ENCODE measurements at places on chromosomes 2 and 18. TPM values are rescaled to one million over a fixed set of nuclear protein-coding genes. Genes with fewer than 3 reads are reported as not detected.
A peak's percentile ranks its signal among the peaks of the same experiment; 100 is the strongest.

SERPINB10 gene
- not detected for total RNA-seq

GRCh38 chr2:96356889-96357288 lies 21.3 kb downstream of the NCAPH start:
- no peak for DNase-seq

DNA sequence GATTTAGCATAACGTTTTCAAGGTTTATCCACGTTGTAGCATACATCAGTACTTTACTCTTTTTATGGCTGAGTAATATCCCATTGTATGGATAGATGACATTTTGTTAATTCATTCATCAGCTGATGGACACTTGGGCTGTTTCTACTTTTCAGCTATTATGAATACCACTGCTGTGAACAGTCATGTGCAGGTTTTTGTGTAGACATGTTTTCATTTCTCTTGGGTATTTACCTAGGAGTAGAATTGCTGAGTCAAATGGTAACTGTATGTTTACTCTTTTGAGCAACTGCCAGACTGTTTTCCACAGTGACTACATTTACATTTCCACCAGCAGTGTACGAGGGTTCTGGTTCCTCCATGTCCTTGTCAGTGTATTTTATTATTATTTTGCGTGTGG lies 33.9 kb downstream of the COX7A2L start:
- DNase-seq: no peak

GRCh38 chr2:152433289-152433688 lies 98.3 kb downstream of the FMNL2 start:
- no peak for DNase-seq

MAP3K19 gene
- total RNA-seq: not detected

GRCh38 chr18:44579028-44579702 lies 101.5 kb upstream of the SETBP1 start:
- DNase-seq: no peak

GRCh38 chr18:50057009-50057408 lies 137.9 kb downstream of the MYO5B start:
- no peak for DNase-seq

DNA sequence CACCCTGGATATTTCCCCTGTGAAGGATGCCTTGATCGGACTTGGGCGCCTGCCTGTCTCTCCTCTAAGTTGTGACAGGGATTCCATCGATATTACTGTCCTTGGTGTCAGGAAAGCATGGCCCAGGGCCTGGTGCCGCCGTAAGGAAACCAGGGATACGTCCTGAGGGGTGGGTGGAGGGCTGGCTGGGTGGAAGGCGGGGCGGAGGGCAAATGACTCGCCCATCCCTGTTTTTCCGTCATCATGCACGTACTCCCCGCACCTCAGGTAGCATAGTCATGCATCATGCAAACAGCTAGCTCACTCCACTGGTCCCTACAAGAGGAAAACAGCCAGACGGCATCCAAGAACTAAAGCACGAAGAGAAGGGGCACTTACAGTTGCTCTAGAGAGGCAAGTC lies 57.1 kb downstream of the PXDN start:
- DNase-seq: no peak

DNA sequence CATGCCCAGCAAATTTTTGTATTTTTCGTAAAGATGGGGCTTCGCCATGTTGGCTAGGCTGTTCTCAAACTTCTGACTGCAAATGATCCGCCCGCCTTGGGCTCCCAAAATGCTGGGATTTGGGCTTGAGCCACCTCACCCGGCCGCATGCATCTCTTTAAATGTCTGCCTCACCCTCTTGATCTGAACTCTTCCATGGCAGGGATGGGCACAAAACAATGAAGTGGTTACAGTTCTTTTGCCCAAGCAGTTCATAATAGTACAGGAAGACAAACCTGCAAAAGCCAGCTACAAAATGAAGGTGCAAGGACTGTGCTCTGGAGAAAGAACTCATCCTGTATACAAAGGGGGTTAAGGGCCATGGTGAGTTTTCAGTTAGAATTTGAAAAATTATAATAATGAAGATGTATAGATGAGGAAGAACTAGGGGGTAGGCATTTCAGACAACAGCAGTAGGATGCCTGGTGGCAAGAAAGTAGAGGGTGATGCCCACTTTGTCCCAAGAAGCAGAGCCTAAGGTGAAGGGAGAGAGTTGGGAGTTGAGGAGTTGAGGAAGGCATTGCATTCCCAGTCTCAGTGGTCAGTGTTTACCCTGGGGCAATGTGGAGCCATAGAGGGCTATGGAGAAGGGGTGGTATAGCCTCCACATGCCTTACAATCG lies 160.8 kb upstream of the MYCN start:
- no peak for DNase-seq

UPP2 gene
- total RNA-seq: not detected

- no peak for DNase-seq
Measured at GRCh38 chr2:235643680-235644511, 150.1 kb downstream of the AGAP1 start.

DNA sequence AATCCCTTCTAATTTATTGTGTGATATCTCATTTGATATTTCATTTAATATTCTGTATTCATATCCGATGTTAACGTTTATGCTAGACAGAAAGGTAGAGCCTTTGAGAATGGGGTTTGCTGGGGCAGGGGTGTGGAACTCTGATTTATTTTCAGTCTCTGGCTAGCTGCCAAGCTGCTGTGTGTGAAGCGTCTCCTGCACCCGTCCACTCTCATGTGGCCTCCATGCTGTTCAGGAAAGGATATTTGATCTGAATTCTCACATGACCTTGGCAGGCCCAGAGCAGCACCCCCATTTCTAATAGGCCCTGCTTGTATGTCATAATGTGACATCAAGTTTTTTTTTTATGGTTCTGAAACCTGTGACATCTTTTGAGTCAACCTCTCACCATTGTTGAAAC lies 1.6 kb downstream of the IL1R1 start:
- no peak for DNase-seq

- DNase-seq: no peak
Measured at GRCh38 chr18:55300421-55300935, 287.5 kb downstream of the TCF4 start.

GRCh38 chr2:222709191-222709891 lies 37.9 kb downstream of the MOGAT1 start:
- DNase-seq: no peak

DNA sequence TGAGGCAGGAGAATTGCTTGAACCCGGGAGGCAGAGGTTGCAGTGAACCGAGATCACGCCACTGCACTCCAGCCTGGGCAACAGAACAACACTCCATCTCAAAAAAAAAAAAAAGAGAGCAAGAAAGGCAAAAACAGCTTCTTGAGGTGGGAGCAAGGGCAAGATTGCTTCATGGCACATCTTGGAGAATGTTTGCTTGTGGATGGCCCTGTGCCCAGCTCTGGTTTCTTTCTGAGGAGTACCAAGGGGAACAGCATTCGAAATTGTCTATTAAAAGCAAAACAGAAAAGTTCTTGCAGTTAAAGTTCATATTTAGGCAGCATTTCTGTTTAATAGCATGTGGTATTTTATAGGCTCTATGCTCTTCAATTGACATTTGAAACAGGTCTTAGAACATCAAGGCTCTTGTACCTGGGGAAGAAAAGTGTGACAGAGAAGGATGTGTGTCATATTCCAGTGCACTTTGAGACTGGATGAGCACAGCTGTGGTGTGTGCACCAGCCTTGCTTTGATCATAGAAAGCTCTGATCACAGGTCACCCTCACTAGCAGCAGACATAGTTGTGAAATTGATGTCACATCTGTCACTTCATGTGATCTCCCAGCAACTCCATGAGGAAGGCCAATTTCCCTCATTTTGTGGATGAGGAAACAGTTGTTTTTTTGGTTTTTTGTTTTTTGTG lies 154.3 kb downstream of the UXS1 start:
- DNase-seq: no peak

- DNase-seq: no peak
Measured at GRCh38 chr2:178070824-178071223, 1.8 kb downstream of the PDE11A start.

GCC2 gene
- 43.8 TPM for total RNA-seq

GRCh38 chr2:24886691-24887304 lies 33.2 kb downstream of the ADCY3 start:
- DNase-seq: no peak

GRCh38 chr2:56108806-56109205 lies 75.0 kb upstream of the CCDC85A start:
- DNase-seq: no peak

DNA sequence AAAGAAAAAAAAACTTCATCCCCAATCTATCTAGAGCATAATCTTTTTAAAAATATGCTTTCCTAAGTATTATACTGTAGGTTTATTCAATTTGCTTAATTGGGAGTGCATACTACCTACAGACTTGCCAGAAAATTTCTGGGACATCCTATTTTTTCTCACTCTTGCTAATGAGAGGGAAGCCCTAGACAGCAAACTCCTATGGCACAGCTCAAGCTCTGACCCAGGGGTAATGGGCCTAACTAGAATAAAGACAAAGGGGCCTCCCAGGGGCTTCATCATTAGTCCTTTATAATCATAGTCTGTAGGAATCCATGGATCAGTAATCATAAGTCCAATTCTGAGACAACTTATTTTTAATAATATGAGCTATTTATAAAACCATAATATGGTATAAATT lies 142.6 kb upstream of the ITGA4 start:
- no peak for DNase-seq

- no peak for DNase-seq
Measured at GRCh38 chr2:178241844-178242551, 47.7 kb downstream of the OSBPL6 start.

GRCh38 chr2:39171621-39172020 lies 50.8 kb upstream of the SOS1 start:
- DNase-seq: no peak

- no peak for DNase-seq
Measured at GRCh38 chr2:66516499-66516898, 81.6 kb downstream of the MEIS1 start.

DNA sequence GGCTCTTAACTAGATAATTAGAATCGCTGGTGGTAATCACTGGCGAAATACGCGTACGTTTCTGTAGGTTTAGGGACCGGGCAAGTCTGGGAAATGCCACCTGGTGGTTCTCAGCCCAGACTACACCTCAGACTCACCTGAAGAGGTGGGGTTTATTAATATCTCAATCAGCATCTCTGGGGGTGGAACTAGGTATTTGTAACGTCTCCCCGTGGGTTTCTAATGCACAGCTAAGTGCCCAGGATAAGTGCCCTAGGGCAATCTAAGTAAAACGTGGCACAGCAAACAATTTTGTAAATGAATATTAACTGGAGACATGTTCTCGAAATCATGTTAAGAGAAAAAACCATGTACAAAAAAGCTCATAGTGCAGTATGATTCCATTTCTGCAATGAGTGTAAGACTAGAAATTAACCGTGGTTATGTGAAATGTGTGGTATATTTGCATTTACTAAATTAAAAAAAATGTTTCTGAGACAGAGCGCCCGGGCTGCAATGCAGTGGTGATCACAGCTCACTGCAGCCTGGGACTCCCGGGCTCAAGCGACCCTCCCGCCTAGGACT lies 760 bp upstream of the CNOT11 start:
- DNase-seq: peak; percentile 17

SERPINE2 gene
- 37.8 TPM for total RNA-seq

ANKAR gene
- 2.9 TPM for total RNA-seq

- DNase-seq: no peak
Measured at GRCh38 chr2:2827046-2827636, 496.1 kb upstream of the MYT1L start.

DNA sequence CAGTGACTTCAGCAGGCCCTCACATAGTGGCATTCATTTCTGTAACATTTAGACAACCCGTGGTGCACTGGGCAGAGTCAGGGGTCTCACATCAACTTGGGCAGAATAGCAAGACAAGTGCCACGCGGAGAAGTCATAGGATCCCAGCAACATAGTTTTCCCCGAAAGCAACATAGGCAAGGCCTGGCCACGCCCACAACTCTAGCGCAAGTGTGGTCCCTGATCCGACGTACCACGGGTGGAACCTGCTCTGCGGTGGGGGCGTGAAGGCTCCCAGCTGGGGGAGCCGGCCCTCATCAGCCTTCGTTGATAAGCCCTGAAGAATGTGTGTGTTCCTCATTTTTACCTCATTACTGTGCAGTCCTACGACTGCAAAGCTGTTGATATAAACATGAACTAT lies 261.2 kb downstream of the EIPR1 start:
- DNase-seq: no peak

DNA sequence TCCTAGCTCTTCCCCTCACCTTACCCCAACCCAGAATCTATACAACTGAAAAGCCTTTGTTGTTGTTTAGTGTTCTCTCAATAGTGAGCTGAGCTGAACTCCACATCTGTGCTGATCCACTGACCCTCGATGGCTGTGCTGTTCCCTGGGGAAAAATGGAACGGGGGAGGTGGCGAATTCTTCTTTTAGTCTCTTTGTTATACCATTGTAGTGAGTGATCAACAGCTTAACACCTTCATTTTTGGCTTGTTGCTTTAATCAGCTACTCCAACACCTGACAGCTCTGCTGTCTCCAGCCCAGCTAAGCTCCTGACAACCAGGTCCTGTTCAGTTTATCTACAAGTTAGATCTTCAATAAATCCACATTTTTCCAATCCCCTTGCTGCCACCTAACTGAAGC lies 25.7 kb downstream of the PLA2R1 start:
- DNase-seq: no peak
